ENCODE measurements at places on chromosomes 3 and 15. TPM values are rescaled to one million over a fixed set of nuclear protein-coding genes. Genes with fewer than 3 reads are reported as not detected.
A peak's percentile ranks its signal among the peaks of the same experiment; 100 is the strongest.

The C3orf49 gene
- total RNA-seq: not detected

The COLQ gene
- 0.42 TPM for total RNA-seq

The PLOD2 gene
- not detected for total RNA-seq

The MEX3B gene
- total RNA-seq: 5.8 TPM

The PLSCR2 gene
- not detected for total RNA-seq

The KCNH8 gene
- total RNA-seq: 1.1 TPM

The TLR9 gene
- total RNA-seq: 9.0 TPM

The EIF4E3 gene
- not detected for total RNA-seq

The KBTBD8 gene
- 26.3 TPM for total RNA-seq

GRCh38 chr3:11235385-11235784, 36.8 kb upstream of the ATG7 start:
- no peak for DNase-seq

- DNase-seq: no peak
These were observed 26.5 kb upstream of the CD47 start for GRCh38 chr3:108117241-108117775.

GRCh38 chr3:185176750-185177359, 24.0 kb upstream of the C3orf70 start:
- peak; percentile 38 for DNase-seq

DNA sequence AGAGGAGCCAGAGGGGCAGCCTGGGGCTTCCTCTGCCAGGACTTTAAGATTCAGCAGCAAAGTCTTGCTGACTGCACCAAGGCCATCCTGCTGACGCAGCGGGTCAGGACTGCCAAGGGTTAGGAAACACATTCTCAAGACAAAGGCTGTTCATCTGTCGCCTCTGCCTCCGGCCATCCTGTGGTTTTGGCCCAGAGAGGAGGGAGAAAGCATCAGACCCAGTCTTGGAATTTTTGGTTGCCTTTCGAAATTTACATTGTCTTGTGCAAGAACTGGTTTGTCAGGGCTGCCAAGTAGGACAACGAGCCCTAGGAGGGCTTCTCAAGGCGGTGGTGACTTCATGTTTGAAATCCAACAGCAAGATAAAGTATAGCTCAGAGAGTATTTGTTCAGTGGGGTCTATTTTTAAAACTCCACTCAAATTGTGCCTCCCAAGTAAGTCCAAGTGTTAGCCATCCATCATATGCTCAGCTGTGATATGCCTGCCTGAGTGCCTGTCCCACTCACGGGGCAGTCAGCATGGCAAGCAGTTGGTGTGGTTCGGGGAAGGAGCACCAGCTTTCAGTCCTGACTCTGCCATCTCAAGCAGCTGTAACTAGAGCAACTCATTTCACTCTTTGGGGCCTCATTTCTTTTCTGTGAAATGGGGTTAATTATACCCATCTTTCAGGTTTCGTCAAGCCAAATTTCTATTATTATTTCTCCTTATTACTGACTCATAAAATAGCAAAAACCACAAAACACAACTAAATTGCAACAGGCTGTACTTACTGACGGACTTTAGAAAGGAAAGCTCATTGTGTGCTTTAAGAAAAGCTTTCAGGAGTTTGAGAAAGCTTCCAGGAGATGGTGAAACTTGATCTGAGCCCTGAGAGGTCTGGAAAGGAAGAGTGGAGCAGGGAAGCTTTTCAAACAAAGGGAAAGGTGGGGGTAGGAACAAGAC, 42.4 kb upstream of the RHO start:
- no peak for DNase-seq

DNA sequence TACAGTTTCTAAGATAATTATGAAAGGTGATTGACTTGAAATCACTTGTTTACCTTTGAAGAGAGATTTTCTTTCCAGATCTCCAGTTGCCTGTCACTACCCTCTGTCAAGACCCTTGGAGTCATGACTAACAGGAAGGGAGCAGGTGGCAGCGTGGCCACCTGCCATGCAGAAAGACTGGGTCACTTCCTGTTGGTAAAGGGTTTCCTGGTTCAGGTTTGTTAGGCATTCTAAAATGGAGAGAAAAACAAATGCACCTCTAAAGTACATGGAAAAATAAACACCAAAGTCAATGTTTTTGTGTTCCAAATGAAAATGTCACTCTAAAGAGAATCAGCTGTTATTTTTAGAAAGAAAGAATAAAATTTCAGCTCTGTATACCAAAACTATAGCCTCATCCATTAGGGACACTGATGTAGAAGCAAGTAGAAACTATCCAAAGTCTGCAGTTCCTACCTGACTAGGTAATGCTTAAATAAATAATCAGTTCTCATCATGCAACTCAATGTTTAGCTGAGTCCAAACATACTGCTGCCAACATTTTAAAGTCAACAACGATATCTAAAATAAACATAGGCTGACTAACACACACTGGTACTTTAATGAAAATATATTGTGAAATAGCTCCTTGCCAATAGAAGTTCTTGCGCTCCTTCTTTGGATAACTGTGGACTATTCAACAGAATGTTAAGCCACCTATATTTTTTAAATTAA, 23.9 kb upstream of the TM4SF1 start:
- DNase-seq: peak; percentile 2

GRCh38 chr3:171417813-171418212, 42.4 kb downstream of the TNIK start:
- DNase-seq: no peak

- DNase-seq: no peak
These were observed 19.9 kb downstream of the TM4SF18 start for GRCh38 chr3:149313542-149313941.

GRCh38 chr3:120688121-120688520, 6.1 kb upstream of the HGD start:
- peak; percentile 43 for DNase-seq

DNA sequence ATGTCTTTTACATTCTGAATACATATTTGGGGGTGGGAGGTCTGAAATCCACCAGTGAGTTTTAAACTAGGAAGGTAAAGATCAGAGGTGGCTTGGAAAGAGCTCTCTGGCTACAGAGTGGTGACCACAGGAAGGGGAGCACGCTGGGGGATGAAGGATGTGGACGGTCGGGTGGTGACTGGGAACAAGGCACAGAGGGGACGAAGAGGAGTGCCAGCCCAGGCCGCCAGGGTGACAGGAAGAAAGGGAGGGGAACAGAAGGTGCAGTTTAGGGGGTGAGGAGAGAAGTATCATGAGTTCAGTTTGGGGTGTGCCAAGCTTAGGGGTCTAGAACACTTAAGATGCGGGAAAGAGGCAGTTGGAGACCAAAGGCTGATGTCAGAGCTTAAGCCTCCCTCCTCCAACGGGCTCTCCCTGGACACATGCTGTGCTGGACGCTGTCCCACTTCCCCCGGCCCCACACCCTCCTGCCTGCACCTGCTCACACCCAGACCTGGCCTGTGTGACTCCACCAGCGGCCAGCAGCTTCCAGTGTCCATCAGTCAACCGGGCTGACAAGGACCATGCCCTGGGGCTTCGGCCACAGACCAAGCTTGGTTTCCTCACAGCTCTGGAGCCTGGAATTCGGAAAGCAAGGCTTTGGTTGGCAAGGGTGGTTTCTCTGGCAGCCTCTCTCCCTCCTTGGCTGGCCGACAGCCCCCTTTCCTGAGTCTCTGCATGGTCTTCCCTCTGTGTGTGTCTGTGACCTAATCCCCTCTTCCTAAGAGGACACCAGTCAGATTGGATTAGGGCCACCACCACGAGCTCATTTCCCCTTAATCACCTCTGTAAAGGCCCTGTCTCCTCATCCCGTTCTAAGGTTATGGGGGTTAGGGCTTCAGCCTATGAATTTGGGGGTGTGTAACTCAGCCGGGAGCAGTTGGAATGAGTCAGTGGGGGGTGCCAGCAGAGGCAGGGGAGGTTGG, 120.4 kb upstream of the IQSEC1 start:
- DNase-seq: no peak

GRCh38 chr15:78056714-78057269, 20.7 kb downstream of the TBC1D2B start:
- DNase-seq: peak; percentile 88

GRCh38 chr15:73573037-73573436, 60.2 kb downstream of the NPTN start:
- DNase-seq: no peak

GRCh38 chr3:37098884-37099283, 75.5 kb downstream of the LRRFIP2 start:
- no peak for DNase-seq

- peak; percentile 18 for DNase-seq
These were observed 37.3 kb downstream of the CACNA2D2 start for GRCh38 chr3:50466177-50466576.

DNA sequence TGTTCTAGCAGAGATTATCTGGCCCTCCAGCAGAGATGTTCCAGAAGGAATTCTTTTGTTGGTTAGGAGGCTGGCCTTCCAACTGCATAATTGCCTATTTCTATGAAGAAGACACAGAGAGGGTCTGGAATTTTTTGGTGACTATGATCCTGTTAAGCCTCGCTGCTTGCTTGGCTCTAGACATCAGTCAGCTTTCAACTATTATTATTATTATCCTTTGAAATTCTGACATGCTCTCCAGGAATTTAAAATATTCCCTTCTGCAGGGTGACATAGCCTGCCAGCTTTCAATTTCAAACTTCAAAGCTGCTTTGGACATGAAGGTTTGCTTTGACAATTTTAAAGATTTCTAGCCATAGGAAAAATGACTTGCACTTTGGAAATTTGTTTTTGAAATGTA, 26.3 kb upstream of the ZNF148 start:
- no peak for DNase-seq

DNA sequence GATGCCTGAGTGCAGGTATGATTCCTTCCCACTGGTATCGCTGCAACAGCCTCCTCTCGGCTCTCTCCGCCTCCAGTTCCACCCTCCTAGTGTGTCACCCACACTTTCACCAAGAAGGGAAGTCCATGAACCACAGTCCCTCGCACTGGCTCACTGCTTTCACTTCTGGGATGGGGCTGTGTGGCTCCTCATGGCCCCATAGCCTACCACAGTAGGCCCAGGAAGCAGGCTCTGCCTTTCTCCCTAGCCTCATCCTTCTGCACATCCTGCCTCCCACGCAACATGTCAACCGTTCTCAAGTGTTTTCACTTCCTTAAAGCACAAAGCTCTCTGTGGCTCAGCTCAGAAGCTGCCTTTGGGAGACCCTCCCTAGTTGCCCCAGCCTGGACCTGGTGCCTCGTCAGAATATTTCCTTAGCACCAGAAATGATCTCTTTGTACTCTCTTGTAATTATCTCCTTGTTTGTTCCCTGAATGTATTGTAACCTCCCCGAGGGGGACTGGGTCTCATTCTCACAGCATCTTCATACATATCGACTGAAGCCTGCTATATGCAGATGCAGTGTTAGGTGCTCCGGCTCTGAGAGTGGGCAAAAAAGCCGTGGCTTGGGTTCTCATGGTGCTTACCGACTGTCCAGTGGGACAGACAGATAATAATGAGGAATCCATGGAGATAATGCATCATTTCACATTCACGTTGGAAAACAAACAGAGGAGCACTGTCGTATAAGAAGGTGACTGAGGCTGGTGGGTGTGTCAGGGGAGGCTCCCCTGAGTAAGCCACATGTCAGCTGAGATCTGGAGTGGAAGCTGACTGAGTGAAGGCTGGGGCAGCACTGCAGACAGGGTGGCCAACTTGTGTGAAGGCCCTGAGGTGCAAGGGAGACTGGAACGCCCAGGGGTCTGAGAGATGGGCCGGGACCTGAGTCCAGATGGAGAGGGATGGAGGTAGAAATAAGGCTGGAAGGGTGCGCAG, 107.1 kb downstream of the DGKG start:
- peak; percentile 65 for DNase-seq

- DNase-seq: peak; percentile 87
These were observed 35.5 kb downstream of the B3GALNT1 start for GRCh38 chr3:161069511-161070251.

DNA sequence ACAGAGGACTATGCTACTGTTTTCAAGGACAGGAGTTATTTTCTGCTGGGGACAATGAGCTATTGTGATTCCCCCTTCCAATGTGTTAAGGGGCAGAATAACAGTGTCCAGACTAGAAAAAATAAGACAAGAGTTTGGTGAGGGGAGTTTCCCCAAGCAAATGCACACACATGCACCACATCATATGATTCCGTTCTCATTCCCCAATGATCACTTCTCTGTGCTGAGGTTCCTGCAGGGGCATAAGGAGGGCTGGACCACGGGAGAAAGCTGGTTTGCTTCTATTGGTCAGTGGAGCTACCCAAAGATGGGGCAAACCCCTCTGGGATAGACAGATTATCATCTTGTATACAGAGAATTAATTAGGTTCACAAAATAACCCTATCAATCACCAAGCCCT, 80.6 kb downstream of the RBPMS2 start:
- DNase-seq: no peak

DNA sequence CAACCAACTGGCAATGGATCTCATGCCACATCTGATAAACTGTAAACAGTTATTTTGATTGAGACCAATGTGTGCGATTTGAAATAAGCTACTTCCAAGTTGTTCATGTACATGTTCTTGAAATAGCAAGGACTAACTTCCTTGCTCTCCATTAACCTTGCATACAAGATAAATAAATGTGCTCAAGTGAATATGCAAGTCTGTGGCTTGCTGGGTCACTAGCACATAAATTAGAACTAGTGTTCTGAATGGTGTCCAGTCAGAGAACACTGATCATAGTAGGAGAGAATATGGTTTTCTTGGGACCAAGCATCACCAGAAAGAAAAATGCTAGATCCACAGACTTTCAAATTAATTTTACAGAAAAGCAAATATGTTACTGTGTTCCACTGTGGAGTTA, 640.0 kb upstream of the CCDC54 start:
- no peak for DNase-seq

DNA sequence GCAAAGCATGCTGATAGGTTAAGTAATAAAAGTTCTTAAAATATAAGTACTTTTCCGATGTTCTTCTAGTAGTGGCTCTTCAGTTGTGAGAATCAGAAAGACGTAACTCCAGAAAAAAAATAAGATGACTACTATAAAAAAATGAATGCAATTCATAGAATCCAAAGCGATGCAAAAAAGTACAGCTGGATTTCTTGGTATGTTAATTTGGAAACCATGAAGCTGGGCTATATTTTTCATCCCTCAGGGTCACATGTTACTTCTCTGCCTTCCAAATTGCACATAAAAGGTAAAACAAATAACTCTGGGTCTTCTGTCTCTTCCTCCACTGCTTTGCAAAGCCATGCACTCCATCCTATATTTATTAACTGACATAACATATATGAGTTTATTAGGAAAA, 843.9 kb upstream of the DPPA4 start:
- DNase-seq: no peak

GRCh38 chr3:111932946-111933345, 45.9 kb upstream of the ABHD10 start:
- DNase-seq: no peak

- DNase-seq: no peak
These were observed 765.0 kb downstream of the IGSF11 start for GRCh38 chr3:118269537-118270125.

DNA sequence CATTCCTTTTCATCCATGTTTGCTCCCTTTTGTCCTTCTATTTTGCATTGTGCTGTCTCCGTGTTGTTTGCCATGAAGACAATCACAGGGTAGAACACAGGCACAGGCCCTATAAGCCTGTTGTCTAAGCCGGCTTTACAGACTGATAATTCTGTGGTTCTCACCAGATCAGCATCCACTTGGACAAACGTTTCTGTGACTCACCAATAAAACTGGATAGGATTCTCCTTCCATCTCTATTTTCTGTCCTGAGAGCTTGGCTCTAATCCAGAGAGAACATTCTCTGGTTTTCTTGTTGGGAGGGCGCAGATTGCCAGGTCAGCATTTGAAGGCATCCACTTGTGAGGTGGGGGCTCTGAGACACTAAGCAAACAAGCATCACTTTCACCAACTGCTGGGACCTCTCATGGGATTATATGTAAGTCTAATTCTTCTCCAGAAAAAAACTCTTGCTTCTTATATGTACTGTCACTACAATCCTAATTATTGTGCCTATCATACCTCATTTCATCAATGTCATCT, 101.6 kb downstream of the ERC2 start:
- DNase-seq: no peak

GRCh38 chr3:44041726-44042125, 200.0 kb upstream of the TOPAZ1 start:
- no peak for DNase-seq

All from OCI-LY7 (cell line).